Stimulated activated CD8-positive, alpha-beta memory T cell treated with anti-CD3 and anti-CD28 coated beads, Interleukin-7, amount 100 ng/mL, for 4 hours (primary cell): ENCODE measurements at places on chromosomes 16 and 17.
A peak's percentile ranks its signal among the peaks of the same experiment; 100 is the strongest.

DNA sequence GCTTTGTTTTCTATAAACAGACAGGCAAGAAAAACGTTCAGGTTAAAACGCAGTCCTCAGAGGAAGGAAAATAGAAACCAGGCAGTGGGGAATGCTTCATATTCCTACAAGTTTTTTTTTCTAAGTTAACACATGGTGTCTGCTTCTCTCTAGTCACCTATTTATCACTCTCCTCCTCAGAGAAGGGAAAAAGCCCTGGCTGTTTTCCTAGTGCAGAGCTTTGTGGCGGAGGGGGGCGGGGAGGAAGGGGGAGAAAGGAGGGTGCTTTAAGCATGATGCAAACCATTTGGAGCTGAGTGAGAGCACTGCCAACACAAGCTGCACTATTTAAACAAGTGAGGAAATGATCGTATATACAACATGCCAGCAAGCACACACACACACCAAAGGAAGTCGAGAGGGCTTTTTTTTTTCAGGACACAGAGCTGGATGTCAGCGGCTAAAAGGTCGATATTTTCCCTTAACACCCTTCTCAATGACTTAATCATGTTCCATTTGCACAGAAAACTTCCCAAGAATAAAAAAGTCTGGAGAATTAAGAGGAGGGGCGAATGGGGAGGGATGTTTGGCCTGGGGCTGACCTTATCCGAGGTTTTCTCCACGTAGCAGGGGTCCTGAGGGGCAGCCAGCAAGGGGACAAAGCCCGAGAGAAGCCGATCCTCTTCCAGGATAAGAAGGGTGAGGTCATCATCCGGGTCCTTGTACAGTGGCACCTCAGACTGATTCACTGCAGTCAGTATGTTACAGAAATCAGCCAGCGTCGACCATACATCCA is 117.4 kb downstream of the HIC1 start:
- DNase-seq, result no peak

DNA sequence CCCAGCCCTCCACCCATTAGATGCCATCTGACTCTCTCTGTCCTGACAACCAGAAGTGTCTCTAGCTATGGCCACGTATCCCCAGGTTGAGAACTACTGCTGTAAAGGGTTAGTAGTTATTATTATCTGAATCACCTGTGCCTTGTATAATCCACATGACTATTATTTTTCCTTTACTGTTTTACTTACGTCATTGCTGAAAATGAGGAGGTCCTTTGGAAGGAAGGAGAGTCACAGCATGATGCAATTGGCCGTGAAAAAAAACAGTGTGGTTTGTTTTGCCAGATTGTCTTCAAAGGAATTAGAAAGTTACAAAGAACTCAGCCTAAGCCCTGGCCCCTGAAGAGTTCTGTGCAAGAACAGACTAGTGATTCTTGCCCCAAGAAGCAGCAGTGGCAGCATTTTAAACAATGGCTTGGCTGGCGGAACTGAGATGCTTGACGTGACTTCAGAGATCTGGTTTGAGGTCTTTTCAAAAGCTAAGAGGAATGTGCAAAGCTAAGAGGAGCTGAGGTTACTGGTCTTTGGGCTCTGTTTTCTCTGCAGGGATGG is 413.3 kb upstream of the EEF2KMT start:
- DNase-seq, result no peak

GRCh38 chr17:66345264-66345663 is 42.9 kb downstream of the PRKCA start:
- no peak for DNase-seq

DNA sequence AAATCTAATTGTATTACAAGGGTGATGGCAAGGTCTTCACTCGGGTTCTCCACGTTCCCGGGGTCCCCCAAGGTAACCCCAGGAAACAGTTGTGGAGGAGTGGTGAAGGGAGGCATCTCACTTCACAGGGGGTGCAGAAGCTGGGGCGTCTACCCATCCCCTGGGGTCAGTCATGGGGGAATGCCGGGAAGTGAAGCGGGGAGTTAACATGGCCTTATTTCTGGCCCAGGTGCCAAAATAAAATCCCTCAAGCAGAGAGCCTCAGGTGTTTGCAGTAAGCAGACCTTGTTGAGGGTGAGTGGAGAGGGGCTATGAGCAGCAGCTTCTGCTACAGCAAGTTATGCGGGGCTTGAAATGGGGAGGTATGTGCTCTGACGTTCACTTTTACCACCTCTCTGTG is 9.0 kb upstream of the ATP2C2 start:
- no peak for DNase-seq

GRCh38 chr17:62656446-62656845 is 29.0 kb downstream of the MRC2 start:
- no peak for DNase-seq

- no peak for DNase-seq
Observed at GRCh38 chr17:75844530-75845057, 390 bp upstream of the UNC13D start.

- no peak for DNase-seq
Observed at GRCh38 chr16:59591480-59591879, 857.4 kb upstream of the GOT2 start.

DNA sequence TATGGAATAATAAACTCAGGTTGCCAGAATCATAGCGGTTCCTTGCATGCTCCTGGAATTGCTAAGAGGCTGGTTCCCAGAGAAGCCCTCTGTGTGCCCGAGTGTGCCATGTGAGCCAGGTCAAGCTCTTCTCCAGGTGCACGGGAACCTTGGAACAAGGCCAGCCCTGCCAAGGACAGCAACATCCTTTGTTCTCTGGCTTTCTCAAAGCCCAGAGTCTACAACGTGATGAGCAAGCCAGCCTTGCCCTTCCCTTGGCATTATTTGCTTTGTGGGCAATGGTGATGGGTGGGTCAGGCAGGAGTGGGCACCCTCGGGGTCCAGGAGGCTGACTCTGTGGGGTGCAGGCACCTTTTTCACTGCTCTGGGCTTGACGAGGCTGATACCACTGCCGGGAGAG is 14.2 kb upstream of the SEC14L1 start:
- DNase-seq, result no peak

DNA sequence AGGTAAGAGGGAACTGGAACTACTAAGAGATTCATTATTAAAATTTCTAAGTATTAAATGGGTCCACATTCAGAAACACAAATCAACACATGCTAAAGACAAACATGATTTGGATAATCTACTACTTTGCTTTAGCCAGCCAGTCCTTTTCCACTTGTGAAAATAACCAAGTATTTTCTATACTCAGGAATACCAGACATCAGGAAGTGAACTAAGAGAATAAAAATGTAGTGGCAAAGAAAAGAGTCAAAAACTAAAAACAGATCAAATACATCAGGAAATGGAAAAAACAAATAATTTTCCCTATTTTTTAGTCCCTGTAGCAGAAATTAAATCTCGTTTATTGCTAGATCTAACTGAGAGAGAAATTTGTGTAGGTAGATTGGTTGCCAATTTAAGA is 78.0 kb downstream of the MYO1D start:
- no peak for DNase-seq

GRCh38 chr16:84841787-84842300 is 22.1 kb downstream of the CRISPLD2 start:
- no peak for DNase-seq

DNA sequence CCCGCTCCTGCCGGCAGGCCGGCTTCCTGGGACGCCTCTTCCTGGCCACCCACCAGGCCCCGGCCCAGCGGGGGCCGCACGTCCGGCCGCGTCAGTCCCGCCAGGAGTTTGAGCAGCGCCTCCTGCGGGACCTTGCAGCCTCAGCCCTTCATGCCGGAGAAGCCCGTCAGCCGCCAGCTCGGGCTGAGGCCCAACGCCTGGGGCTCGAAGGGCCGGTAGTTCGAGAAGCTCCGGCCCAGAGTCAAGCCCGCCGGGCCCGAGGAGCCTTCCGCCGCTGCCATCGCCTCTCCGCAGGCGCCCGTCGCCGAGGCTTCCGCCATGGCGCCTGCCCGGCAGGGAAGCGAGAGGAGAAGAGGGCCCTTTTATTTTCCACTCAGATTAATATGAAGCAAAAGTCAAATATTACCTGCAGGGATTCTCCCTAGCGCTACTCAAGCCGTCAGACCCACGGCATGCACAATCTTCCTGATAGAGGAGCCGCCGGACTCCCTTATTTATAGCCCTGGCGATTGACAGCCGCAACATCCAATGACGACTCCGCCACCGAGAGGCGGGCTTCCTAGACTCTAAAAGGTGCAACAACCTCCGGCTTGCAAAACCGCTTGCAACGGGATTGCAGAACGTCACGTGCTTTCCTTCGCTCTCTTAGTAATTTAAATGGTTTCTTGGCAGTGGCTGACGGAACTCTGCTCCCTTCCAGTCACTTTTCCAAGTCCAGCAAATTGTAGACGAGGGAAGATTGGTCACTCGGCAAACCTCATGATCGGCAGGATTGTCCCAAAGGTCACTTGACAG is at the start of gene SEPHS2:
TSS of gene SEPHS2 (minus strand) at position 467 of the 795 bp plus-strand sequence. CDS start at position 320, 147 bp downstream.
- peak; percentile 95 for DNase-seq

- no peak for DNase-seq
Observed at GRCh38 chr17:53628011-53628410, 194.7 kb upstream of the KIF2B start.

DNA sequence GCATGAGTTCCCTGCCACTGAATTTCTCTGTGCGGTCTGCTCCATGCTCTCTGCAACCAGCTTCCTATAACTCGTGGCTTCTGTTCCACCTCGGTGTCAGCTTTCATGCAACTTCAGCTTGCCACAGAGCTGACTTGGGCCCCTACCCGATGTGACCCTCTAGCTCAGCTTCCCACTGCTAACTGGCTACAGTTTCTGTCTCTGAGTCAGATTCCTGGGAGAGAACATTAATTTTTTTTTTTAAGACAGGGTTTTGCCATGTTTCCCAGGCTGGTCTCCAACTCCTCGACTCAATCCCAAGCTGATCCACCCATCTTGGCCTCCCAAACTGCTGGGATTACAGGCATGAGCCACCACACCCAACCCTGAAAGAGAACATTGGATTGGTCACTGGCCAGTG is 35.5 kb upstream of the PSMD7 start:
- DNase-seq, result no peak

- no peak for DNase-seq
Observed at GRCh38 chr16:87491522-87492290, 1.1 kb downstream of the ZCCHC14 start.

GRCh38 chr17:8966926-8967325 is 1.4 kb upstream of the PIK3R5 start:
- no peak for DNase-seq

- DNase-seq, result no peak
Observed at GRCh38 chr17:68305142-68305541, 13.8 kb downstream of the ARSG start.

DNA sequence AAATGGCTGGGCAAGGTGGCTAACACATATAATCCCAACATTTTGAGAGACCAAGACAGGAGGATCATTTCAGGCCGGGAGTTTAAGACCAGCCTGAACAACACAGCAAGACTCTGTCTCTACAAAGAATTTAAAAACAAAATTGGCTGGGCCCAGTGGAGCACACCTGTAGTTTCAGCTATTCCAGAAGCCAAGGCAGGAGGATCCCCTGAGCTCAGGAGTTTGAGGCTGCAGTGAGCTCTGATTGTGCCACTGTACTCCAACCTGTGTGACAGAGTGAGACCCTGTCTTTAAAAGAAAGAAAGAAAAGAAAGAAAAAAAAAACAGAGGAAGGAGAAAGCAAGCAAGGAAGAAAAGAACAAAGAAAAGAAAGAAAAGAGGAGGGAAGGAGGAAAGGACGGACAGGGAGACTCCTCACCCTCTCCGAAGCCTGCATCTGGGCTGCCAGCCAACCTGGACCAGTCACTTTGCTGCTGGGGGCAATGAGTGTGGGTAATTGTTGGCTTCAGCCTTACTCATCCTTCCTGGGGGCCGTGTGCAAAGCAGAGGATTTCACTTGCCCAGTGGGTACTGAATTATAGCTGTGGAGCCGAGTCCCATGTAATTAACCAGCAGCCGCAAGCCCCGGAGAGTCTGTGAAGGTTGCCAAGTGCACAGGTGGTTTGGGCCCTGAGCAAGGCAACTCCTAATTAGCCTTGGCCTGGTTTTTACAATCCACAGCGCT is 6.7 kb upstream of the MT4 start:
- no peak for DNase-seq

DNA sequence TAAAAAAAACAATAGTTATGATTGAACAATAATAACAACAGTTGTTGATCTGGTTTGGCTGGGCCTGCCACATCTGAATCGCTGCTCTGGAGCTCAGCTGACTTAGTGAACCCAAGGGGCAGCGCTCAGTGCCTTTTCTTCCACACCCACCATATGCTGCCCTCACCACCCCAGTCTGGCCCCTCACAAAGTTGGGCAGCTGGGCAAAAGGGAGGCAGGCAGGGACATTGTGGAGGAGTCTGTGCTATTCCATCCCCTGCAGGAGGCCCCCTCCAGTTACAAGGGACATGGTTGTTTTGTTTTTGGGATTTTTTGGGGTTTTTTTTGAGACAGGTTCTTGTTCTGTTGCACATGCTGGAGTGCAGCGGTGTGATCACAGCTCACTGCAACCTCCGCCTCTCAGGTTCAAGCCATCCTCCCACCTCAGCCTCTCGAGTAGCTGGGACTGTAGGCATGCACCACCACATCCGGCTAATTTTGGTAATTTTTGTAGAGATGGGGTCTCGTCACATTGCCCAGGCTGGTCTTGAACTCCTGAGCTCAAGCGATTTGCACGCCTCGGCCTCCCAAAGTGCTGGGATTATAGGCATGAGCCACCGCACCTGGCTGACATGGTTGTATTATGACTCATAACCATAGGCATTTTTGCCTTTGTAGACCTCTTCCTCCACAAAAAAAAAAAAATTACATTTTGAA is 8.6 kb upstream of the PECAM1 start:
- DNase-seq, result no peak

DNA sequence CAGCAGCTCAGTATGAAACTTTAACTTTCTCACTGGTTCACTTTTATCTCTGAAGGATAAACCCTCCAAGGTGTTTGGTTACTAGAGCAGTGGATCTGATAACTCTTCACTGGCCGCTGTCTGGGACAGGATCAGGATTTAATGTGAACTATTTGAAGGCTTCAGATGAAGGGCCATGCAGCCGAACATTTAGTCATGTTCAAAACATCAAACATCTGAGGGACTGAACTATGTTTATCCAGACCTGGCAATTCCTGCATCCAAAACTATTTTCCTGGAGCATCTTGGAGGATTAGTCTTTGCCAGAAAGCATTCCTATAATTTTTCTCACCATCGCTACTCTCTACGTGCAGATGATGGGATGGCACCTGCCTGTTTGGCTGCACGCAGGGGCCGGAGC is 20.3 kb upstream of the PMP22 start:
- no peak for DNase-seq

- DNase-seq, result peak; percentile 41
Observed at GRCh38 chr17:48814504-48814903, 2.5 kb downstream of the TTLL6 start.

GRCh38 chr16:23563186-23563585 is 5.7 kb downstream of the UBFD1 start:
- DNase-seq, result no peak

DNA sequence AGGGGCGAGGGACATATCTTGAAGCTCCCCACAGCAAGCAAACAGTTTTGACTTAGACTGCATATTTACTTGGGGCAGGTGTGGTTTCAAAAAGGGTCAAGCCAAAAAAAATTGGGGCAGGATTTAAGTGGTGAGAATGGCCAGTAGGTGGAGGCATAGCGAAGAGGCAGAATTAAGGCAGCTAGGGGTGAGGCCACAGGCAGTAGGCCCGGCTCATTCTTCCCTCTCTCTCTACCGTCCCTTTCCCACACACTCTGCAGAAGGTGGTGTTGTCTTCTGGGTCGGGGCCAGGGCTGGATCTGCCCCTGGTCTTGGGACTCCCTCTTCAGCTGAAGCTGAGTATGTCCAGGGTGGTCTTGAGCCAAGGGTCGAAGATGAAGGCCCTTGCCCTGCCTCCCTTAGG is 2.6 kb downstream of the SHBG start:
- DNase-seq, result no peak
